ENCODE measurements at places on chromosomes 2 and 18.

- DNase-seq = no peak
These were observed 997 bp upstream of the TGIF1 start for GRCh38 chr18:3448838-3449511.

DNA sequence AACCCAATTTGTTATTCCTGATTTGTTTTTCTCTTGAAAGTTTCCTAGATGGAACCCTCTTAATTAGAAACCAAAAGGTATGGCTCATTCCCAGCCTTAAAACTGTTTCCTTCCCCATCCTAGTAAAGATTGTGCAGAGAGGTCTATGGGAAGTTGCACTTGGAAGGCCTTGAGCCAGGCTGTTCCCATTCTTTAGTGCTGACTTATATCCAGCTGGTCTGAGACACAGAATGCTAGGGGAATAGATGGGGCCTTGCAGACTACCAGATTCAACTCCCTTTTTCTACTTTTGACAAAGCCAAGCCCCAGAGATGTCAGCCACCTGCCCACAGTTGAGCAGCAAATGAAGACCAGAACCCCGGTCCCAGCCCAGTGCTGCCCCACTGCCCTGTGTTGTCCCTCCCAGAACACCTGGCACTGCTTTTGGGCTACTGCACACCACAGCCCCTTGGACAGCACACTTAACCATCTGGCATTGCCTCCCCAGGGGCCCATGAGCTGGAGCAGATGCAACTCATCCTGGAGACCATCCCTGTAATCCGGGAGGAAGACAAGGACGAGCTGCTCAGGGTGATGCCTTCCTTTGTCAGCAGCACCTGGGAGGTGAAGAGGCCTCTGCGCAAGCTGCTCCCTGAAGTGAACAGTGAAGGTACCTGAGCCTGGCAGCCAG lies 98.2 kb downstream of the MRO start:
- DNase-seq = no peak

GRCh38 chr2:235894839-235895238 lies 273.3 kb downstream of the GBX2 start:
- no peak for DNase-seq

GRCh38 chr18:76894566-76895346 lies 72.4 kb downstream of the ZNF236 start:
- DNase-seq = no peak

GRCh38 chr2:202566286-202566685 lies 68.5 kb upstream of the FAM117B start:
- peak; percentile 11 for DNase-seq

- DNase-seq = no peak
These were observed 36.9 kb downstream of the VPS54 start for GRCh38 chr2:63982335-63982734.

GRCh38 chr2:171718720-171719119 lies 31.5 kb downstream of the DYNC1I2 start:
- no peak for DNase-seq

DNA sequence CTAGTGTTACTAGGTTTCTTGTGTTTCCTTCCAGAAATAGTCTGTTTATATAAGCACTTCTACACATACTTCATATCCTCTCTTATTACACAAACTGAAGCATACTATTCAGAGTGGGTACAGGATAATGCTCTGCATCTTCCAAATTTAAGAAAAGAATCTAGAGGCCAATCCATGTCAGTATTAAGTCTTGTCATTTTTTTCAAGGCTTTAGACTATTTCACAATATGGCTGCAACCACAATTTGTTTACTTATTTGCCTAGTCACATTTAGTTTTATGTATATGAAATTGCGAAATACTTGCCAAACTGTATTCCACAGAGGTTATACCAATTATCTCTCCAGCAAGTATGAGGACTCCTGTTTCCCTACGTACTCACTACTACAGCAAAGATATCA lies 27.9 kb downstream of the IWS1 start:
- no peak for DNase-seq

DNA sequence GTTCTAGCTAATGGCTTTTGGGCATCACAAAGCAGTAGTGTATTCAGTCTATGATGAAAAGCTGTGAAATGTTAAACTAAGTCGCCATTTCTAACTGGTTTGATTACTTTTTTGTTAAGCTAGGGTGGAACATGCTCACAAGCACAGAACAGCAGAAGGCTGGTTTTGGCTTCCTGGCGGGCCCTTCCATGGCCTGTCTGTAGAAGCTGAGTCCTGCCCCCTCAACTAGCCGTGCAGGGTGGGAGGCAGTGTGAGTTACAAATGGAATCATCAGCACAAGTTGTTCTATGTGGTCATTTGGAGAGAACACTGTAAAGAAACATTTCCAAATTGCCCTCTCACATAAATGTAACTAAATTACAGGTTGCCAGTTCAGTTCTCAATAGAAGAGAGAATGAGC lies 290.8 kb downstream of the ALPK2 start:
- no peak for DNase-seq

- DNase-seq = no peak
These were observed 146.3 kb downstream of the GALR1 start for GRCh38 chr18:77395953-77396352.

- no peak for DNase-seq
These were observed 8.0 kb upstream of the STAM2 start for GRCh38 chr2:152183401-152184073.

DNA sequence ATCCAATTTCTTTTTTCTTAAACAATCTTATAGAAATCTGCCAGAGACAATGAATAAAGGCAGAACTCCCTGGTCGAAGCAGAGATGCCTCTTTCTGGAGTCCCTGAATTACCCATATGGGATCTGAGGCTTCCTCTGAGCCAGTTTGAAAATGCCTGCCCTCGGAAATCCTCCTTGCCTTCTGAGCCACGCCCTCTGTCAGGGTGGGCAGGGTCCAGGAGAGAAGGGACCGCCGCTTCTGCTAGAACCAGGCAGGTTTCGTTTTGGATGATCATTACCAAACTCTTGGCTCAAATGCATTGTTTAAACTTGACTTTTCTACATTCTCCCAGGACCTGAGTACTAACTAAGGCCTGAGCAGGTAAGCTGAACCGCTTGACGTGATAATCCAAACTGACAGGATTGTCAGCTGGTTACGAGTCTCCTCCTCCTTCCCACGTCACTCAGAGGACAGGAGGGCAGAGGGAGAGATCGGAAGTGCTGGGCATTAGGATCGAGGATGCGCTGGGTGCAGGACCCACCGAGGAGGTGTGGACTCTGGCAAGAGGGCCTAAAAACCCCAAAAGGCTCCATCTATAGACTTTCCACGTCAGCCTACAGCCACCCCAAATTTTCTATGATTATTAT lies 128.4 kb downstream of the KLHL29 start:
- no peak for DNase-seq

DNA sequence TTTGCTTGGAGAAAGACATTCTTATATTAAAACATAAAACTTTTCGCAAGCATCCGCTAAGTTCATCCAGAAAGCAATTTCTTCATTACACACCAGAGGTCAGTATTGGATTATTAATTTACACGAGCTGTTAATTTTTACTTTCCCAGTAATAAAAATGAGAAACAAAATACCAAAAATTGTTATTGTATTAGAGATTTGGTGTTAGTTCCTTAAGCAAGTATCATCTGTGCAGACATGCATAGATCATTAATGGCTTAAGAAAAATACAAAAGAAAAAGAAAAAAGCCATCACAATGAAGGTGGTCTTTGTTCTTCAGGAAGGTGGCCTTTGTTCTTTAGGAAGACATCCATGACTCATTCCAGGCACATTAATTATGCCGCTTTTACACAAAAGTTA lies 53.6 kb upstream of the HNMT start:
- DNase-seq = no peak

- DNase-seq = no peak
These were observed 726.0 kb upstream of the RAB6C start for GRCh38 chr2:129253461-129253812.

Measured in mammary epithelial cell (primary cell).